Amniotic epithelial cell (primary cell): ENCODE measurements at places on chromosomes 11 and 22.

- no peak for DNase-seq
These were observed 100.0 kb downstream of the AMBRA1 start for GRCh38 chr11:46493791-46494190.

DNA sequence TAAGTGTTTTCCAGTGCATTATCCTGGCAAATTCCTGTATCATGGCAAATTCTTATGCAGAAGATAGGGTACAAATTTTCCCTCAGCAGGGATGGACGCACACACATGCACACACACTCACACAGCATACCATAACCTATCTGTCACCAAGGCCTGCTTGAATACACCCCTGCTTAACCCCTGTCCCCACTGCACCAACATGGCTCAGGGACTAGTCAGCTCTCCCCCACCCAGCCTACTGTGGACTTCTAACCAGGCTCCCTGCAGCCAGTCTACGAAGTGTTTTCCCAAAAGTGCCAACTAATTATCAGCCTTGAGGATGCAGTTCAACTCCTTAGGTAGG lies 63.1 kb downstream of the RAB30 start:
- peak; percentile 34 for DNase-seq

GRCh38 chr11:83072350-83073242 lies 899 bp upstream of the RAB30 start:
- no peak for DNase-seq

- DNase-seq, result peak; percentile 40
These were observed at the start of gene BIK for GRCh38 chr22:43110444-43110926. Gene BIK (plus strand): TSS chr22:43110750. CDS start chr22:43124023, 13,273 bp downstream.

DNA sequence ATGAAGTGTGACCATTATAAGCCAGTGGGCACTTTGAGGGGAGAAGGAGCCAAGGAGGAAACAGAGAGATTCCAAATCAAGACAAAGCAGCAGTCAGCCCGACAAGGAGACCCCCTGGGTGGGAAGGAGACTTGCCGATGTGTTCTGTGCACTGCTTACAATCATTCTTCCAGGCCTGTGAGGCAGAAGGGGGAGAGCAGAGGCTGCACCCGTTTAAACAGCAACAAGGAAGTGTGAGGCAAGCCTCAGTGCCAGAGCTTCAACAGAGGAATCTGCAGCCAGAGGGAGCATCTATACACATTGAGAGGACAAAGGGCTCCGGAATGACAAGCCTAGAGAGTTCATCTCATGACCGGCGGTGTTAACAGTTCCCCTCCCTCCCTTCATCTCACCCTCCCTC lies 121.1 kb downstream of the NXPE2 start:
- no peak for DNase-seq

DNA sequence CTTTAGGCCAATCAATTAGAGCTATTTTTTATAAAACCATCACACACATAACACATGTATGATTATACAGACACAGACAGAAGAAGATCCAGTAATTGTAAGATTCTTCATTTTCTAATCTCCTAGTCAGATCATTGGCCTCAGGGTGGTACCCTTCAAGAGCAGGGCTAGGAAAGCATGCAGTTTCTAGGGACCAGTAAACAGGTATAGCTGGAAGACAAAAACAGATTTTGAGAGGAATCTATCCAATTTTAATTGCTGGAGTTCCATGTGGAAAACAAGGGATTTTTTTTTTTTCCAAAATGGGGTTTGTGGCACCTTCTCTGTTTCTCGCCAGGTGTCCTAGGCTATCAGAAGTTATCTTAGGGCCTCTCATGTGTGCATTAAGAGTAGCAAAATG lies 29.6 kb downstream of the METTL15 start:
- DNase-seq, result peak; percentile 35

GRCh38 chr22:38314051-38314932 lies 2.9 kb downstream of the CSNK1E start:
- peak; percentile 41 for DNase-seq

GRCh38 chr22:33544707-33545106 lies 375.6 kb downstream of the LARGE1 start:
- no peak for DNase-seq

- no peak for DNase-seq
These were observed 28.6 kb downstream of the CSRP3 start for GRCh38 chr11:19173004-19173689.

GRCh38 chr11:58927393-58928106 lies 11.7 kb upstream of the GLYATL1 start:
- DNase-seq, result peak; percentile 70

DNA sequence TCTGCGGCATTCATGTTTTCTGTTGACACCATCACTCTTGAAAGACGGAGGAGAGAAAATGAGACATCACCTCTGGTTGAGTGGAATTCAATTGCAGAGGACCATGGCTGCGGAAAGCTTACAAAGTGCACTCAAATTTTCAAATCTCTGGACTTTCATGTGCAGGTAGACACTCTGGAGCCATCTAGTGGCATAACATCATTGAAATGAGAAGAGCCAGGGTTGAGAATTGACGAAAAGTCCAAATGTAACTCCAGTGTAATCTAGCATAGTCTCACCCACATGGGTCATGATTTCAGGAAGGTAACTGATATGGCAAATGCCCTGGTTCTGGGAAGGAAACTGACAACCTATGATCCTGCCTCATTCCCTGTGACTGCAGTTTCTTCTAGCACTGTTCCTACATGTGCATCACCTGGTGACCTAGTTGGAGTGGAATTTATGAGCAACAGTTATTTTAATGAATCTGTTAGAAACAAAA lies 687.8 kb downstream of the KCNA4 start:
- peak; percentile 96 for DNase-seq

DNA sequence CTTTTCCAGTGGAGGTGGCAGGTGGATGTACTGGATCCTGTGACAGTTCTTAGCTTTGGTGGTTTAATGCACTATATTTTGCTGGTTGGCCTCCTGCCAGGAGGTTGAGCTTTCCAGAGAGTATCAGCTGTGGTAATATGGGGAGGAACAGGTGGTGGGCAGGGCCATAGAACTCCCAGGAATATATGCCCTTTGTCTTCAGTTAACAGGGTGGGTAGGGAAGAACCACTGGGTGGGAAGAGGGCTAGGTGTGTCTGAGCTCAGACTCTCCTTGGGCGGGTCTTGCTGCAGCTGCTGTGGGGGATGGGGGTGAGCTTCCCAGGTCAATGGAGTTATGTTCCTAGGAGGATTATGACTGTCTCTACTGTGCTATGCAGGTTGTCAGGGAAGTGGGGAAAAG lies 203.8 kb downstream of the DLG2 start:
- no peak for DNase-seq

DNA sequence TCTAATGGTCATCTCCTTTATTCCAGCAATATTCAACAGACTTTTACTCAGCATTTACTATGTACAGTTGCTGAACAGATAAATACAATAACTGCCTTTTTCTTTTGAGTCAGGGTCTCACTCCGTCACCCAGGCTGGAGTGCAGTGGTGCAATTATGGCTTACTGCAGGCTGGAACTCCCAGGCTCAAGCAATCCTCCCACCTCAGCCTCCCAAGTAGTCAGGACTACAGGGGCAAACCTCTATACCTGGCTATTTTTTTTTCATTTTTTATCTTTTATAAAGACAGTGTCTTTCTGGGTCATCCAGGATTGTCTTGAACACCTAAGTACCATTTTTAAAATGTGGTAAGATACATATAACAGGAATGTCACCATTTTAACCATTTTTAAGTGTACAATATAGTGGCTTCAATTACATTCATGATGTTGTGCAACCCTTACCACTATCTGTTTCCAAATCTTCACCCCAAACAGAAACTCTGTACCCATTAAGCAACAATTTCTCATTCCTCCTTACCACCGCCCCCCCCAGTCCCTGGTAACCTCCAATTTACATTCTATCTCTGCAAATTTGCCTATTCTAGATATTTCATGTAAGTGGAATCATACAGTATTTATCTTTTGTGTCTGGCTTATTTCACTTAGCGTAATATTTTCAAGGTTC lies 67.8 kb downstream of the MIAT start:
- no peak for DNase-seq

GRCh38 chr11:95562196-95562921 lies 227.2 kb downstream of the FAM76B start:
- DNase-seq, result no peak

GRCh38 chr22:36585841-36586240 lies 56.9 kb upstream of the EIF3D start:
- no peak for DNase-seq

DNA sequence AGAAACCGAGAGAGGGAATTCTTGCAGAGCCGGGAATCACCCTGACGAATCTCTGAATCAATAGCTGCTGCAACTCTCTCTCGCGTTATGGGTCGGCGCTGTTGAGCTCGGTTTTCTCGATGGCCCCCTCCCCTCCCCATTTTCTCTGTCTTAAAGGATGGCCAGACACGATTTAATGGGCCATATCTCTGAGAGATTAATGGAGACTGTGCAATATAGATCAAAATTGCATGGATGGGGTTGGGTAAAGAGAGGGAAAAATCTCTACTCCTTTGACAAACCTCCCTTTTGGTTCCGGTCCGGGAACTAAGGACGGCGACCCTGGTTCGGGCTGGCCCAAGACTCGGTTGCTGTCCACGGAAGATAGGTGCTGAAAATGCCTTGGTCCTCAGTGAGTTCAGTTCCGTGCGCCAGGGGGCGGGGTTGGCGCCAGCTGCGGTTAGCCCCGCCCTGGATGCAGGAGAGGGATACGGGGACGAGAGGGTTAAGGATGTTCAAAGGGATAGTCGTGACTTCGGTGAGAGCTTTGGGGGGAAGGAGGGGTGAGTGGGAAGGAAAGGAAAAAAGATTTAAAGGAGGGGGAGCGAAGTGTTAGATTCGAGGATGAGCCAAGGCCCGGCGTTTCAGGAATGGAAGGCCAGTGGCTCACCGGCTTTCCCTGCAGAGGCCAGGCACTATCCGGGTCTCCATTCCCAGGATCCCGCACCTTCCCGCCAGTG lies 103.6 kb upstream of the HSD17B12 start:
- peak; percentile 42 for DNase-seq

- peak; percentile 52 for DNase-seq
These were observed 7.3 kb downstream of the CABP7 start for GRCh38 chr22:29727131-29727523.

DNA sequence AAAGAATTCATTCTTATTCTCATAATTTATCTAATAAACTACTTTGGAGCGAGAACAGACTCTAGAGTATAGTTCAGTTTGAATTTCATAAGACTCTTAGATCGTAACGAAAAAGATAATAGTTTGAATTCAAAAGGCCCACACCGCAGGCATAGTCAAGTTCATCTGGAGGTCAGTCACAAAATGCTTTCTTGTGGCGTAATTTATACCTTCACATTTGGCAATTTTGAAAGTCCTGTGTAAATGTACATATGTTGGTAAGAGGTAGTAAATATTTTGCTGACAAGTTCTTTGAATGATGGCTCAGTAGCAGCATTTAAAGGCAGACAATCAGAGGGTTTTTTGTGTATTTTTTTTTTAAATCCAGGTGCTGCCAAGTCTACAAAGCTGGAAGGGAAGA lies 88.1 kb downstream of the TEAD1 start:
- peak; percentile 89 for DNase-seq

GRCh38 chr22:45968003-45968650 lies 8.8 kb downstream of the WNT7B start:
- no peak for DNase-seq

GRCh38 chr22:23745791-23746190 lies 5.1 kb downstream of the ZNF70 start:
- DNase-seq, result no peak

DNA sequence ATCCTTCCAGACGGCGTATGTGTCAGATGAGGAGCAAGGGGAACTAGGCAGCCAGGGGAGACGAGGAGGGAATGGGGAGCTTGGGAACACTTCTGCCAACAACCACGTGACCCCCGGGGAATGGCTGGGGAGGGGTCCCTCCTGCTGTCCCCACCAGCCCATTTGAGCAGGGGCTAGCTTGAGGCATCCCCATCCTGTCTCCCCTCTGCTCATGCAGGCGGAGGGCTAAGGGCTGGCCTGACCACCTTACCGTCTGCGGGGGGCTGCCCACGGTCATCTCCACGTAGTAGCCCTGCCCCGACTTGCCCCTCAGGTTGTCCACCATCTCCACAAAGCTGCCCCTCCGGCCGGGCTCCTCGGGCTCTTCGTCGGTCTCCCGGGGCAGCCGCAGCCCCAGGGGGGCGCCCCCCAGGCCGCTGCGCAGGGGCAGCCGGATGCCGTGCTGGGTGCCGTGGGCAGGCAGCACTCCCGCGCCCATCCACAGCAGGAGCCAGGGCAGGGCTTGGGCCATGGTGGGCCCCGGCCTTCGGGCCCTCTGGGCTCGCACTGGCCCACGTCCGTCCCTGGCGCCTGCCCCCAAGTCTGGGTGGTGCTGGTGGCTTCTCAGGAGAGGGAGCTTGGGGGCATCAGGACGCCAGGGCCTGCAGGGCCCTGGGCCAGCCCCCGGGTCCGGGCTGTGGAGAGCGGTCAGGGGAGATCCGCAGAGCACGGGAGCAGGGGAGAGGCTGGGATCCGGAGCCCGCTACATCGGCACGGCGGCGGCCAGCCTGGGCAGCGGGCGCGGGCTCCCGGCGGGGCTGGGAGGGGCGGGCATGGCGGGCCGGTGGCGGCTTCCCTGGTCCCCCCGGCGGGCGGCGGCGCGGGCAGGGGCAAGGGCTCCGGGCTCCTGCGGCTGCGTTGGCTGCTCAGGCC lies 515 bp downstream of the BACE1 start:
- DNase-seq, result no peak

DNA sequence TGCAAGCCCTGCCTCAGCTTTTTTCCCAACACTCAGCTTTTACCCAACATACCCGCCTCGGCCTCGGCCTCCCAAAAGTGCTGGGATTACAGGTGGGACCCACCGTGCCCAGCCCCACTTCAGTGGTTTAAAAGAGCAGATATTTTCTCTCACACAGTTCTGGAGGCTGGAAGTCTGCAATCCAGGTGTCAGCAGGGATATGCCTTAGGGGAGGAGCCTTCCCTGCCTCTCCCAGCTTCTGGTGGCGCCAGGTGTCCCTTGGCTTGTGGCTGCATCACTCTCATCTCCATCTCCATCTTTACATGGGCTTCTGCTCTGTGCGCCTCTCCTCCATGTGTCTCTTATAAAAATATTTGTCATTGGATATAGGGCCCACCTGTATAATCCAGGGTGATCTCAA lies 50.0 kb downstream of the MCHR1 start:
- no peak for DNase-seq

- no peak for DNase-seq
These were observed 722.5 kb upstream of the API5 start for GRCh38 chr11:42589286-42589685.

GRCh38 chr11:13055200-13055599 lies 46.1 kb downstream of the RASSF10 start:
- DNase-seq, result no peak

DNA sequence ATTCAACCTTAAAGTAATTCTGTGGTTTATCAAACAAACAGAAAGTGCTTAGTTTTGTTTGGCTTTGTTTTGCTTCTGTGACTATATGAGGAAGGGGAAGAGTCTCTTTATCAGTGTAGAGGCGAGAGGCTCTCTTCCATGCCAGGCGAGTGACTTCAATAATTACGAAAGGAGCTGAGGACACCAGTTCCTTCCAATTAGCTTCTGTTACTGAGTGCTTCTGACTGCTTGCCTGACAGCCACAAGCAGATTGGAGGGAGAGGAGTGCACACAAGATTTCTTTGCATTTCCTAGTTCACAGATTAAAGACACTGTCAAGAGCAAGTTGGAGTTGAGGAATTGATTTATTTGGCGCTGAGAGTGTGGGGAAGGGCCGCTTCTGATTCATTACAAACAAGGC lies 1484.5 kb upstream of the TENM4 start:
- no peak for DNase-seq
